Hematopoietic multipotent progenitor cell treated with erythropoietin and hydrocortisone succinate and interleukin-3 and kit ligand, for 6 days (in vitro differentiated cells): ENCODE measurements at places on chromosomes 7 and 10.

- no peak for DNase-seq
These were observed 209.2 kb upstream of the SHH start for GRCh38 chr7:156021471-156021870.

- no peak for DNase-seq
These were observed 15.1 kb downstream of the FBXL13 start for GRCh38 chr7:103059471-103059870.

- DNase-seq, result no peak
These were observed 54.2 kb upstream of the FHIP2A start for GRCh38 chr10:114767101-114767985.

GRCh38 chr7:35691827-35692307 is 3.1 kb downstream of the HERPUD2 start:
- peak; percentile 81 for DNase-seq

GRCh38 chr7:37942934-37943610 is 22.6 kb downstream of the EPDR1 start:
- no peak for DNase-seq

DNA sequence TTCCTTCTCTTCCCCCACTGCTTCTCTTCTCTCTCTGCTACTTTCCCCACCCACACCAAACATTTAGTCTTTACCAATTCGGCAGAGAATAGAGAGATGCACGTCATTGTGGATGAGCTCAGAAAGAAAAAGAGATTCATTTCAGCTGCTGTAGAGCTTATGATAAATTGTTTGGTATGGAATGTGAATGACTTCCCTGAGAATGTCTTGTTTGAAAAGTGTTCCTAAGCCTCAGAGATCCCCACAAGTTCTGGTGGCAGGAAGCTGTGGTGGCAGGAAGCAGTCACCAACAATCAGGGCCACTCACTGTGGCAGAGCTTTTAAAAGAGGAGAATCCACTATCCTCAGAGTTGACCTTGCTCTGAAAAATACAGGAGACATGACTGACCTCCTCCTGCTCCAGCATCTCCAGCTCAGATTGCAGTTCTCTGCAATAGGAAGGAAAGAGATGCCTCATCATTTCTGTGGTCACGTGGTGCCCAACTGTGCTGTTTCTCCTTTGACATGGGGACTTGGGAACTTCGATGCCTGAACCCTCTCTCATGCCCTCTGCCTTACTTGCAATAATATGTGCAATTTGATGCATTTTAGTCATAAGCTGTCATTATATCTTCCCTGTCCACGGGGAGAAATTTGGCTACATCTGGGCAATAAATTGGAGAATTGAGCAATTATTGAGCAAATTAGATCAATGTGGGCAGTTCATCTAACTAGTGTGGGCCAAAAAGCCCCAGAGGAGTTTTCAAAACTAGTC is 76.5 kb downstream of the BMPER start:
- no peak for DNase-seq

DNA sequence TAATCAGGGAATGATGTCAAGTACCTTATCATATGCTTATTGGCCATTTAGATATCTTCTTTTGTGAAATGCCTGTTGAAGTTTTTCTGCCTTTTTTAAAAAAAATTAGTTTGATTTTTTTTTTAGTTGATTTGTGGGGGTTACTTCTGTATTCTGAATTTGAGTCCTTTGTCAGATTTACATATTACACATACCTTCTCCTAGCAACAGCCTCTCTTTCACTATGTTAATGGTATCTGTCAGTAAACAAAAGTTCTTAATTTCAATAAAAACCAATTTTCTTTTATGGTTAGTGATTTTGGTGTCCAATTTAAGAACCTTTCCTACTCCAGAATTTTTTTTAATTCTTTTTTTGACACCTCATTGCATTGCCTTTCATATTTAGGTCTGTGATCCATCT is 52.0 kb downstream of the CSGALNACT2 start:
- no peak for DNase-seq

DNA sequence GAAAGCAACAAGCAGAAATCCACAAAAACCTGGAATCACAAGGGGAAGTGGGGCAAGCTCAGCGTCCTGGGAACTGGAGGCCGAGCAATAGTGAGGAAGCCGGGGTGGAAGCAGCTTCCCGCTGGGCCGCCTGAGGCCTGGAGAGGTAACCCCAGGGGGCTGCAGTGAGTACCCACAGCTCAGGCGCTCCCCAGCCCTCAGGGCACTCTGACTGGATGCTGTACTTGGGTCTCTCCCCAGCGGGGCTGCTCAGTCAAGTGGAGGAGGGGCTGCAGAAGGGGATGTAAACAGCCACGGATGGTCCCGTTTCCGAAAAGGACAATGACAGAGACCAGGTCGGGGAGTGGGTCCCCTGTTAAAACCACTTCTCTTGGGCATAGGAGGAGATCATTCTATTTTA is 50.3 kb downstream of the SLIT1 start:
- no peak for DNase-seq

DNA sequence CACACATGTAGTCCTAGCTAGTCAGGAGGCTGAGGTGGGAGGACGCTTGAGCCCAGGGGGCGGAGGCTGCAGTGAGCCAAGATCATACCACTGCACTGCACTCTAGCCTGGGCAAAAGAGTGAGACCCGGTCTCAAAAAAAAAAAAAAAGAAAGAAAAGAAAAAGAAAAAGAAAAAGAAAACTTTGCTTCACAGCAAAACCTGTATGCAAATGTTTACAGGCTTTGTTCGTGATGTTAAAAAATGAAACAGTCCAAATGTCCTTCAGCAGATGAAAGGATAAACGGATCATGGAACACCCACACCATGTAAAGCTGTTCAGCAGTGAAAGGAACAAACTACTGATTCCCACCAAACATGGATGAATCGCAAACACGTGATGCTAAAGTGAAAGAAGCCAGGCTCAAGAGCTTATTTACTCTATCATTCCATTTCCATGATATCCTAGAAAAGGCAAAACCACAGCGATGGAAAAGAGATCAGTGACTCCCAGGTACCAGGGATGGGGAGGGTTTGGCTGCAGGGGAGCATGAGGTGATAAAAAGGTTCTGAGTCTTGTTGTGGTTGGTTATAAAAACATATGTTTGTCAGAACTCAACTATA is 15.1 kb downstream of the LRRC20 start:
- no peak for DNase-seq

- peak; percentile 30 for DNase-seq
These were observed 85.9 kb upstream of the LEP start for GRCh38 chr7:128155100-128155740.

DNA sequence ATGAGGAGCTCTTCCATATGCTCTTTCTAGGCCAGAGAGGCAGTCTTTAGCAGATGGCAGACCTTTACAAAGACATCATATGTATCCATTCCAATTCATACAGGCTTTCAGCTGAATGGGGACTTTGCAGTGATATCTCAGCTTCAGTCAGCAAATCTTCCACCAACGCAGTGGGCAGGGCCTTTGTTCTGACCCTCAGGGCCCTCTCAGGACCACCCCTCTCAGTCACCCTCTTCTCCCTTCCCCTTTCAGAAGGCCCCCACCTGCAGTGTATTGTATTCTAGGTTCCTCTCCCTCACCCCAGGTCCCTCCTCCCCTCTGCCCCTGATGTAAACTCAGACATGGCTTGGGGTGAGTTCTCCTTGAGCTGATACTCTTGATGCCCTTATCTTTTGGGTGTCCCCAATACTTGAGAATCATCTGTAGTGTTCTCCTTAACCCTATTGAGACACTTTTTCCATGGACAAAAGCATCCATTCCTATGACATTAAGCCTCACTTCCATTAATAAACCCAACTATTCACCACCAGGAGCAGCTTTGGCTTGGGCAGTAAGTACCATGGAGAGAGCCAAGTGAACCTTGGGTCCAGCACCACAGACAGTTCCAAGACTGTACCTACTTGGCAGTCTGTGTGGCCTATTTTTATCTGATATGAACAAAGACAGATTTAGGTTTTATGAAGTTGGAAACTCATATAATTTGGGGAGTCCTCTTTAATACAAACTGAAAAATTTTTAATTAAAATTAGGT is 62.7 kb downstream of the ADCYAP1R1 start:
- peak; percentile 65 for DNase-seq

- no peak for DNase-seq
These were observed 133.4 kb downstream of the SPAG6 start for GRCh38 chr10:22478555-22479334.

- no peak for DNase-seq
These were observed 1.3 kb upstream of the GFRA1 start for GRCh38 chr10:116274064-116274904.

GRCh38 chr7:55594870-55595269 is 22.6 kb upstream of the VOPP1 start:
- DNase-seq, result no peak

GRCh38 chr7:35519971-35520809 is 174.7 kb downstream of the HERPUD2 start:
- DNase-seq, result peak; percentile 87

- DNase-seq, result no peak
These were observed 114.1 kb downstream of the EMX2 start for GRCh38 chr10:117656385-117657367.

DNA sequence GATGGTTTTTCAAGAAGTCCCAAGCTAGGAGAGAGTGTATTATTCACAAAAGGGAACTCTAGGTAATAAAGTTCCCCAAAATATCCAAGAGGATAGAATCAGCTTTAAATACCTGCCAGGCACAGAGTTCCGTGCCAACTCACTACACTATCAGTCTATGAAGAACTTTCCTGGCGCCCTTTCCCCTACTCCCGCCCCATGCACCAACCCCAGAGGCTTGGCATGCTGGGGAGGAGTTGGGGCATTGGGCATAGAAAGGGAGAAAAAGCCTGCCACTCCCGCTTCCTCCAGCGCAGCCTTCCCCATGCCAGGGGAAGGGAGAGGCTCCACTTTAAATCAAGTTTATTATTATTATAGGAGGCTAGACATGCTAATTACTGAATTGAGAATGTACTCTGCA is 54.9 kb downstream of the ZNF800 start:
- DNase-seq, result no peak

- DNase-seq, result no peak
These were observed 282.2 kb downstream of the PHTF2 start for GRCh38 chr7:78080811-78081210.

- no peak for DNase-seq
These were observed 218.8 kb downstream of the AUTS2 start for GRCh38 chr7:69817121-69817520.

- peak; percentile 97 for DNase-seq
These were observed 51.7 kb downstream of the PROSER2 start for GRCh38 chr10:11874568-11875493.

- no peak for DNase-seq
These were observed 45.7 kb upstream of the STRIP2 start for GRCh38 chr7:129388333-129389098.

- DNase-seq, result no peak
These were observed 9.5 kb downstream of the NMT2 start for GRCh38 chr10:15158972-15159371.

GRCh38 chr7:135076882-135077281 is 71.0 kb upstream of the TMEM140 start:
- DNase-seq, result no peak

DNA sequence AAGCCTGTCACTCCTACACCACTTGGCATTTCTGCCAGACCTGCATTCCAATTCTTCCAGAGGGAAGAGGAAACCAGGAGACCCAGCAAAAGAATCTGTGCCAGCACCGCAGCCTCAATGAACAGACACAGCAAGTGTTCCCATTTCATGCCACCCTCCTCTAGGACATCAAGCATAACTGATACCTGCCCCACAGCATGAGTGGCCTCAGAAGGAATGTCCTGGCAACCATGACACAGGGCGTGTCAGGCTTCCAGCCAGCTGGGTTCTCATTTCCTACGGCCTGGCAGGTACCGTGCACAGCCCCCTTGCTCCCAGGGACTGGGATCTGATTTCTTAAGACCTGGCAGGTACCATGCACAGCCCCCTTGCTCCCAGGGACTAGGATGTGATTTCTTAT is 7.8 kb downstream of the MAD1L1 start:
- no peak for DNase-seq
